ENCODE measurements at places on chromosomes 4 and X. TPM values are rescaled to one million over a fixed set of nuclear protein-coding genes. Genes with fewer than 3 reads are reported as not detected.

DNA sequence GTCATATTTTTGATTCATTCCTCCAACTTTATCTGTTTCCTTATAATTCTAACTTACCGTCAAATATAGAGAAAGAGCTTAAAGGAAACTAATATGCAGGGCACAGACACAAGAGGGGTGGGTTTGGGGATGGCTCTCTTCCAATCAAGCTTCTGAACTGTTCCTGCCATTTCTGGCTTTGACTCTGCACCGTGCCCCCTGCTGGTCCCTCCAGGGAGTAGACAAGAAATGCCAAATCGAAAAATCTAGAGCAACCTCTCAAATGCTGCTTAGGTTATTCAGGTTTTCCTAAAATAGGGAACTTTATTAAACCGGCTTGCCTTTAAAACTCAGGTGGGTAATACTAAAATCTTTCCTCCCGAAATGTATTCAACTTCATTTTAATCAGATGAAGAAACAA is 39.8 kb upstream of the VCX3A start:
- DNase-seq = no peak

- DNase-seq = no peak
Observed at GRCh38 chr4:4764558-4764905, 94.9 kb upstream of the MSX1 start.

DNA sequence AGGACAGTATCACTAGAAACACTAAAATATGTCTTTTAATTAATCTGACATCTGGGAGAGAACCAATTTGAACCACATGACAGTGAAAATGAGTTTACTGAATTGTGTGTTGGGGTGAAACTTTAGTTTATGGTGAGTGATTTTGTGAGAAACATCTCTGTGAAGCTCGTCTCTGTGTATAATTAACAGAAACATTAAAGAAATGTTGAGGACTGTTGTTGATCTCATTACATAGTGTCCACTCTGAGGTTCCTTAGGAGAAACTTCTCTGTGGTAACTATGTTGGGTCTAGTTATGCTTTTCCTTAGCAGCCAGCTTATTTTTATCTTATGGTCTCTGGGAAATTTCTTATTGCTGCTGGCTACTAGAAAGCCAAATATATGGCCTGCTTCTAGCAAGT is 15.8 kb downstream of the FGF2 start:
- no peak for DNase-seq

GRCh38 chr4:110510955-110511544 is 35.1 kb downstream of the ENPEP start:
- DNase-seq = peak; percentile 65

GRCh38 chrX:2521092-2521926 is 20.5 kb upstream of the DHRSX start:
- DNase-seq = no peak

DNA sequence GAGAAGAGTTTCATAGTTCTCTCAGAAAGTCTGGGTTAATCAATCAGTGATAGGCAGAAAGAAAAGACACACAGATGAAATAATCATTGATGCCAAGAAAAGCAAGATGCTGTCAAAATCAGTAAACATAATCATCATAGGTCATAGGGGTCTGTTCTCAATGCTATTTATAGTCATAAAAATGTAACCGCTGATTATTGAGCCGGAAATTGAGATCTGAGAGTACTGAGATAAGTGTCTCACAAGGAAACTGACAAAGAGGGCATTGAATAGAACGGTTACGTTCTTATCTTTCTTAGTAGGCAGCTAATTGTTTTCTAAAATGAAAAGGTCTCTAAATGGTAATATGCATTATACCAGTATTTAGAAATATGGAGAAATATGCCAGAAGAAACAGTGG is 1686.1 kb upstream of the AGA start:
- DNase-seq = no peak

GRCh38 chr4:154082760-154083535 is 294.1 kb upstream of the SFRP2 start:
- peak; percentile 47 for DNase-seq

GRCh38 chrX:129695535-129695934 is 40.8 kb upstream of the APLN start:
- DNase-seq = no peak

DNA sequence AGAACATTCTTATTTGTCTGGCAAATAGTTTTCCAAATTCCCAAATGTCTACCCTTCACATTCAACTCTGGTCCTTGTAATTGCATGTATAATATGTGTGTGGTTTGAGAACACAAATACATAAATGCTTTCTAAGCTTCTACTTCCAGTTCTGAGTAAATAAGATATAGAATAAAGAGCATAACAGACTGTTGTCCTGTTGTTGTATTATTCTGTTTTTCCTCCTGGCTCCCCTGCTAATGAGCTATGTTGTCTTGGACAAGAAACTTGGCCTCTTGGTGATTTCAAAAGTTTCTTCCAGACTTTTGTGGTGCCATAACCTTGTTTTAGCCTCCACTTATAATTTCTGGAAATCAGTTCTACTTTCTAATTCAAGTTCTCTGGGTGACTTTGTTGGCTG is 75.3 kb upstream of the USP38 start:
- no peak for DNase-seq

GRCh38 chrX:15998350-15998749 is 125.0 kb upstream of the GRPR start:
- no peak for DNase-seq

DNA sequence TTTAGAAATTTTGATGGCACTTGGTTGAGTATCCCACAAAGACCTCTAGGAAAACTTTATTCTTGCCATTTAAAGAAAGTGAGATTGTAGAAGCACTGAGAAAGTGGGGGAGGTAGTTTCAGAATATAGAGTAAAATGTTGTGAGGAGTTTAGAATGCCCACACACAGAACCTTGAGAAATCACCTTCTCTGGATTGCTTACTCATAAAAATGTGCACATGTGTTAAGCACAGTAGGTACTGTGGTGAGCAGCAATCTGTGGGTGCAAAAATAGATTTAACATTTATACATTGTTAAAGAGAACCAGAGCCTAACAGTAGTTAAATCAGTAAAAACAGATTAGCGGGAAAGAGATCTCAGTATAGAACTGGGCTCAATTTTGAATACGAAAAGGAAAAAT is 201.2 kb upstream of the NWD2 start:
- no peak for DNase-seq

DNA sequence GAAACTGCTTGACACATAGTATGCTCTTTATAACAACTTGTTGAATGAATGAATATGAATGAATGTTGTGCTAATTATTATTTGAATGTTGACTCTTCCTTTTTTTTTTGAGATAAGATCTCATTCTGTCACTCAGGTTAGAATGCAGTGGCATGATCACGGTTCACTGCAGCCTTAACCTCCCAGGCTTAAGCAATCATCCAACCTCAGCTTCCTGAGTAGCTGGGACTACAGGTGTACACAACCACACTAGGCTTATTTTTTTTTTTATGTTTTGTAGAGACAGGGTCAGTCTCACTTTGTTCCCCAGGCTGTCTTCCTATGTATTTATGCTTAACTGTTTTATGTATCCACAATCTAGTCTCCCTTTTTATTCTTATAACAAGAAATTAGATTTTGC is 114.7 kb upstream of the WDFY3 start:
- no peak for DNase-seq

GRCh38 chrX:24242649-24243175 is 71.2 kb downstream of the SUPT20HL2 start:
- peak; percentile 68 for DNase-seq

The LRIT3 gene
- total RNA-seq = not detected

The SUPT20HL2 gene
- total RNA-seq = not detected

The F8A2 gene
- not detected for total RNA-seq

The ADGRG2 gene
- 0.11 TPM for total RNA-seq

The DIPK2B gene
- total RNA-seq = not detected

The HTN1 gene
- not detected for total RNA-seq

The PCDH18 gene
- total RNA-seq = 16.6 TPM
